ENCODE measurements at places on chromosomes 12 and 14.
A peak's percentile ranks its signal among the peaks of the same experiment; 100 is the strongest.

DNA sequence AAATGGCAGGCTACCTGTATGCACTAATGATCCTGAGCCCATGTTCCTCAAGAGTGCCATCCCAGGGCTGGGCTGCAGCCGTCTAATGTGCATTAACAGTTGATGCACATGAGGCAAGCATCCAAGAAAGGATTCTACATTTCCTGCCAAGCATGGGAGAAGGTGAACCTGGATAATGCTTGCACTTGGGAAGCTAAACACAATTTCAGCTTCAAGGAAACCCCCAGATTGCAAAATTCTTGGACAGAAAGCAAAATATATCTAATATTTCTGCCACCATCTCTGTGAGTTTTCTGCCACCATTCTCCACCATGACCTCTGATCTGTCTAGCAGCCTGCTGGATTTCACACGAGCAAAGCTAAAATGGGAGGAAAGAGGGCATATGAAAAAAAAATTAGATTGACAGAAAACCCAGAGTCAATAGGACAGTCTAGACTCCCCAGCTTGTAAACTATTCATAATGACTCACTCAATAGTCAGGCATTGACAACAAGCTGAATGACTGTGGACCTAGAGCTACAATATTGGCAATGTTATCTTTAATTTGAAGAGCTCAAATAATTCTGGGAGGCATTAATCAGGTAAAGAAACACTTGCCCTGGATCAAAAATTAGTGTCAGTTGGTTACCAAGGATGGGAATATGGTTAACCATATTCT, 91.9 kb upstream of the BCL2L14 start:
- DNase-seq = peak; percentile 60

DNA sequence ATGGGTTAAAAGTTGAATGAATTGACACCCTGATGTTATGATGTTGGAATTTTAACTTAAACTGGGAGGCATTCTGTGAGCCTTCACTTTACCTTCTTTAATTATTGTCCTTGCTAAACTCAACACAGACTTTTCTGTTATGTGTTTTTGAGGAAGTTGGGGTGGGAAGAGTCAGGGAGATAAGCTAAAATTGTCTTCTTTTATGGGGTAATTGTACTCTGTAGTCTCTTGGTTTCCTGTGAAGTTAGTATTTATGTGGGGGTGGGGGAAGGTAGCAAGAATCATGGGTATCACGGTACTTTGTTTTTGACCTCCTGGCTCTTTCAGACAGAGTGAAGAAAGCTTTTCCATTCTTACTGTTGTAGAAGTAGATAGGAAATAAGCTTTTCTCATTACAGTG, 32.9 kb downstream of the RAB21 start:
- DNase-seq = no peak

DNA sequence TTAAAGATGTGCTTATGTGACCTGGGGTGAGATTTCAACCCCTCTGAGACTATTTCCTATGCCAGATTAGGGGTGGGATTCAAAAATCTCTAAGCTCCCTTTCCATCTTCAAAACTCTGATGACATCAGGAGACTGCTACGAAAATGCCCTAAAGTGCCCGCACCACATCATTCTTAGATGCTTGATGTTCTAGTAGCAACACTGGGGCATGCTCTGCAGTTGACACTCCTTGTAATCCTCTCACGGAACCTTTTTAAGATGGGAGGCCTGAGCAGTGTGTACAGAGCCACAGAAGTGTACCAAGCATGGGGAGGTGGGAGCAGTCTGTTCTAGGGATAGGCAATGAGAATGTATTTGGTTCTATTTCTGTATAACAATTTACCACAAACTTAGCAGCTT, 12.2 kb downstream of the FOS start:
- DNase-seq = no peak

DNA sequence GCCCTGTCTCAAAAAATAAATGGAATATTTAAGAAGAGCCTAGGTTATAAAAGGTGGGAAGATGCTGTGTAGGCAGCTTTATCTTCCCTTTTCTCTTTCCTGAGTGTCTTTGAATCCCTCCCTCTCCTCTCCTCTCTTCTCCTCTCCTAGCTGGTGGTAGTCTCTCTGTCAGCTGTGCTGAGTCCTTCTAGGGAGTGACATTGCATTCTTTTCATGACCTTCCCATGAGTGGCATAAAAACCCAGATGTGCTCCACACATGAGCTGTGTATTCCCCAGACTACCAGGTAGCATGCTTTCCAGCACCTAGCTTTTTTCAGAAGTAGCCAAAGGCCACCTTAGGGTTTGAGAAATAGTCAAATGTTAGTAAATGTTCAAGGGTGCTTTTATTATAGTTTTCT, 23.6 kb downstream of the SAMD4A start:
- DNase-seq = no peak

- peak; percentile 79 for DNase-seq
Measured at GRCh38 chr12:107131832-107132616, 38.7 kb upstream of the CRY1 start.

- no peak for DNase-seq
Measured at GRCh38 chr14:59424341-59425071, 40.7 kb downstream of the GPR135 start.

- DNase-seq = no peak
Measured at GRCh38 chr12:50400104-50400637, 514 bp upstream of the LARP4 start.

- DNase-seq = no peak
Measured at GRCh38 chr12:130793554-130793849, 45.5 kb downstream of the STX2 start.

GRCh38 chr14:80567905-80568536, 356.7 kb upstream of the DIO2 start:
- DNase-seq = peak; percentile 46

GRCh38 chr14:96847451-96847850, 50.3 kb downstream of the VRK1 start:
- DNase-seq = no peak

DNA sequence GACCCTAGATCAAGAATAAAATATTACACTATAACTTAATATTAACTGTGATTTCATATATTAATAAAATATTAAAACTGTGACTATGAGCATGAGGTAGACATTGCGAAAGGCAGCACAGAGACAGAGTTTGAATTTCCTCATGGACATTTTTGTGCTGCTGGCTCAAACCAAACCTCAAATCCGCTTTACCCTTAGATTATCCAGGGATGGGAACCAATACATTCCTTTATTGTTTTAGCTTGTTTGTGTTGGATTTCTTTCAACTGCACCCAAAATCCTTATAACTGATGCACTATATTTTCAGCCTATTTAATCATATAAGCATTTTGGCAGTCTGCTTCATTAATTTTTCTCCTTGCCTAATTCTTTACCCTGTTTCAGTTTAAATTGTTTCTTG, 436.7 kb downstream of the ATP23 start:
- peak; percentile 17 for DNase-seq

GRCh38 chr12:53816360-53817020, 64.7 kb upstream of the CISTR start:
- no peak for DNase-seq

DNA sequence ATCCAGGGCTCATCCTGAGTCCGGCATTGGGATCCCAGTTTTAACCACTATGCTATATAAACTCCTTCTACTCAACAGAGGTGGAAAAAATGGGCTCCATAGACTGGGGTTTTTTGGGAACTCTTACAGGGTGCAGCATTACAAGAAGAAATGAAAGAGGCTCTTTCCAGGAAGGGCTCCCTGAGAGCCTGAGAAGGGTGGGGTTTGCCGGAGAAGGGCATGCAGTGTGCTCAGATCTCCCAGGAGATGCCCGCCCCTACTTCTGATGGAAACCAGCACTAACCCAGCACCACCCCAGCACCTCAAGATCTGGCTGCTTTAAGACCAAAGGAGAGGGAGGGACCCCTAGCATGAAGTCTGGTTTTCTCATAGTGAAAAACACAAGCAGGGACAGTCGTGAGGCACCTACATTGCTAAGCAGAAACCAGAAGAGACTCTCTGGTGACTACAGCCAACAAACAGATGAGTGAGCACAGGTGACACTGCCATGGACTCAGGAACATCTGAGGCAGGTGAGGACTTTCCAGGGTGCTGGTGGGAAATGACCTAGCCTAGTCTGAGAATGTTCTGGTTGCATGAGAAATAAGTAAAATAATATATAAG, 43.9 kb upstream of the HSP90B1 start:
- no peak for DNase-seq

DNA sequence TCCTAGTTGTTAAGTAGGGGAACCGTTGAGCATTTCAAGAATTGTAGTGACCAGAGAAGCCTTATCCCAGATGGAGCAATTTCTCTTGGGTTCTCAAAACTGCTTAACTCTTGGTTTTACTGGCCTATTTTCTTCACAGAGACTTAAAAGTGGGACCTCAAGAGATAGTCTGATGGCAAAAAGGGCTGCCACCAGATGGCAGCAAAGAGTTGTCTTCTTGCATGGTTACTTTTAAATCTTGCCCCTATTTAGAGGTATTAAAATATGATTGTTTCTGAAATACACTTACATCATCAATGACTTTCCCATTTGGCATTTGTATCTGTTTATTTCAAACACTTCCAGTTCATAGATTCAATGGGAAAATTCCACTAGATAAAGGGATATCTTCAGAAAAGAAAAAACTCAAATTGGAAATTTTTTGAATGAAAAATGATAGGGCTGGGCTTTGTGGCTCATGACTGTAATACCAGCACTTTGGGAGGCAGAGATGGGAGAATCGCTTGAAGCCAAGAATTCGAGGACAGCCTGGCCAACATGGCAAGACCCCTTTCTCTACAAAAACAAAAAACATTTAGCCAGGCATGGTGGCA, 69.9 kb upstream of the CNTN1 start:
- peak; percentile 77 for DNase-seq

- DNase-seq = peak; percentile 79
Measured at GRCh38 chr12:67910360-67911274, 78.6 kb upstream of the IFNG-AS1 start.

GRCh38 chr12:4569261-4569660, 7.3 kb downstream of the DYRK4 start:
- DNase-seq = no peak

GRCh38 chr12:67648521-67649260, at the start of gene DYRK2:
DYRK2 (plus strand) TSS chr12:67648745; CDS start chr12:67649134, 389 bp downstream.
- DNase-seq = peak; percentile 83

DNA sequence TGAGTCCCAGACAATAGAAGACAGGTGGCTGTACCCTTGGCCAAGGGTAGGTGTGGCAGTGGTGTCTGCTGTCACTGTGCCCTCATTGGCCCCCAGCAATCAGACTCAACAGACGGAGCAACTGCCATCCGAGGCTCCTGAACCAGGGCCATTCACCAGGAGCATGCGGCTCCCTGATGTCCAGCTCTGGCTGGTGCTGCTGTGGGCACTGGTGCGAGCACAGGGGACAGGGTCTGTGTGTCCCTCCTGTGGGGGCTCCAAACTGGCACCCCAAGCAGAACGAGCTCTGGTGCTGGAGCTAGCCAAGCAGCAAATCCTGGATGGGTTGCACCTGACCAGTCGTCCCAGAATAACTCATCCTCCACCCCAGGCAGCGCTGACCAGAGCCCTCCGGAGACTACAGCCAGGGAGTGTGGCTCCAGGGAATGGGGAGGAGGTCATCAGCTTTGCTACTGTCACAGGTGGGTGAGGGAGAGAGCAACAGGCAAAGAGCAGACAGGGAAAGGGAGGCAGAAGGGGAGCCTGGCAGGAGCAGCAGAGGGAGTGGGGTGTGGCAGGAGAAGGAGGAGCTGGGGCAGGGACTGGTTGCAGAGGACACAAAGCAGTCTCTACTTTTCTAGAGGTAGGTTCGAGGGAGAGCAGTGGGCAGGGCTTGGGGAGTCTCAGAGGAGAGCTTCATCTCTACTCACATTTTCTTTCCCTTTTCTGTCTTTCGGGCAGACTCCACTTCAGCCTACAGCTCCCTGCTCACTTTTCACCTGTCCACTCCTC, 452 bp downstream of the INHBE start:
- DNase-seq = no peak

DNA sequence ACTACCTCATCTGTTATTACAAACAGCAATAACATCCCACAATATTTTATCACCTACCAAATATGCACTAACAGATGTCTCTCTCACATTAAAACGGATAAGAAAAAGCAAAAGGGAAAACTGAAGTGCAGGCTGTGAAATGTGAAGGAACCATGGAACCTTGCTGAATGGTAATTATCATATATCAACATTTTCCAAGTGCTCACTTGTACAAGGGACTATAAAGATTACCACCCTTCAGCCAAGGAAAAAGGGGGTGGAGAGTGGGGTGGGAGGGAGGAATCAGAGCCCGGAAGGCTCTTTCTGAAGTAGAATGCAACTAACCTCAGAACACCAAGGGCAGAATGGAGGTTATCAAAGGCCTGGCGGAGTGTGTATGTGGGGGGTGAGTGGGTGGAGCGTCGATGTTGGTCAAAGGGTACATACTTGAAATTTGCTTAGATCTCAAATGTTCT, 1.2 kb downstream of the SNX6 start:
- peak; percentile 23 for DNase-seq

DNA sequence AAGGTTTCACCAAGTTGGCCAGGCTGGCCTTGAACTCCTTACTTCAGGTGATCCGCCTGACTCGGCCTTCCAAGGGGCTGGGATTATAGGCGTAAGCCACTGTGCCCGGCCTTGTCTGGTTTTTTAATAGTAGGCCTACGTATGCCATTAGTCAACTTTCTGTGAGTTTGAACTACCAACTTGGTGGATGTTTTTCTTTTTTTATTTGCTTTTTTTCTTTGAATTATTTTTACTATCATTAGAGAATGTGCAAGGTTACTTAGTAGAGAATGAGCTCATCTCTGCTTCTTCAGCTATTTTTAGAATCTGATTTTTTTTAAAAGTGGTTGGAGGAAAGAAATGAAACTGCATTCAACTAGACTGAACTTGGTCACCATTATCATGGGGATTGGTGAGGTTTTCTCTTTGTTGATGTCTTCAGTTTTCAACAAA, 51.4 kb downstream of the HMGA2 start:
- DNase-seq = peak; percentile 79

- DNase-seq = peak; percentile 74
Measured at GRCh38 chr12:11658791-11659190, 9.3 kb downstream of the ETV6 start.

- peak; percentile 79 for DNase-seq
Measured at GRCh38 chr12:54370171-54370730, 6.0 kb upstream of the GPR84 start.
